ENCODE measurements at places on chromosomes 5 and 9. TPM values are rescaled to one million over a fixed set of nuclear protein-coding genes. Genes with fewer than 3 reads are reported as not detected.

The NUDT12 gene
- total RNA-seq: 16.8 TPM

The HAPLN1 gene
- total RNA-seq: 1.3 TPM

The C9orf50 gene
- total RNA-seq: not detected

The RHOBTB3 gene
- 86.9 TPM for total RNA-seq

The KIF12 gene
- total RNA-seq: not detected

The COL27A1 gene
- 2.1 TPM for total RNA-seq

The CCNI2 gene
- not detected for total RNA-seq

The MSMP gene
- not detected for total RNA-seq

The SLIT3 gene
- 52.5 TPM for total RNA-seq

GRCh38 chr5:318341-318897, 3.1 kb upstream of the AHRR start:
- DNase-seq: peak; percentile 35

GRCh38 chr5:28691526-28691925, 1653.1 kb upstream of the CDH9 start:
- DNase-seq: no peak

DNA sequence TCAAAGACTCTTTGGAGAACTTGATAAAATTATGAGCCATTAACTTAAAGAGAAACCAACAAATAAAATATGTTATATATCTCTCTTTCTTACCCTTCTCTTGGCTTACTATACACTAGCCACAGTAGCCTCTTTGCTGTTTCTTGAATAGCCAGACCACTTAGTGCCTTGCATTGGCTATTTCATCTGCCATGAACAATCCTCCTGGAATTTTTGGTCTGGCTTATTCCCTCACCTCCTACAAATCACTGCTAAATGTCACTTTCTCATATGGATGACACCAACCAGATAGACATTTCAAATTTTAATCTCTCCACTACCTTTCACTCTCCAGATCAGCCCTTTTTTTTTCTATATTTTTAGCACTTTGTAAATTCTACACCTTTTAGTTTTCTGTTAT, 1581.7 kb downstream of the EFNA5 start:
- DNase-seq: no peak

GRCh38 chr9:137015540-137015930, 12.5 kb downstream of the ABCA2 start:
- no peak for DNase-seq

DNA sequence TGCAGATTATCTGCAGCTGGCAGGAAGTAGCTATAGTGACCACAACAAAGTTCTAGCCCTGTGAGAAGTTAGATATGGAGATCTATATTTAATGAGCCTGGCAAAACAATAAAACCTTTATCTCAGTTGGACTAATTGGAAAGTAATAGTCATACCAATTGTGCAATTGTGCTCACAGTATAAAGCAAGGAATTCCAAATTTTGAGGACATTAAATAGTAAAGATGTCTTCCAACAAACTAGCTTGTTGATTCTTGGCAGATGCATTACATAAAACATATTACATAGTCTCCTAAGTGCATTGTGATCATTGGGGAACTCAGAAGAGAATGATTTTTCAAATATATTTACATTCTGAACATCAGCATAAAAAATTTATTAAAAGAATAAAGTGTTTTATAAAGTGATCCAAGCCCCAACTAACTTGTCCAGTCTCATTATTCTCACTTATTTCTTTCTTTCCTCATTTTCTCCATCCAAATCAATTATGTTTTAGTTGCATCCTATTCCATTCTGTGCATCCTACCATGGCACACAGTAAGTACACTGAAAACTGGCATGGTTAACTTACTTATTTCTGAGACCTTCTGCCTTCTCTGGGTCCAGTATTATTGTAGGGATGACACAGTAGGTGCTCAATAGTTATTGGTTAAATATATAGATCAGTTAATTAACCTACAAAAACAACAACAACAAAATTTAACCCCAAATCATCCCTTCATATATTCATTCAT, 977.2 kb upstream of the NUDT12 start:
- peak; percentile 9 for DNase-seq

- DNase-seq: no peak
Measured at GRCh38 chr5:173866858-173867679, 21.1 kb upstream of the CPEB4 start.

GRCh38 chr5:170445936-170446335, 56.8 kb upstream of the KCNMB1 start:
- DNase-seq: no peak

GRCh38 chr9:116992865-116993264, 305.8 kb downstream of the TRIM32 start:
- DNase-seq: no peak

DNA sequence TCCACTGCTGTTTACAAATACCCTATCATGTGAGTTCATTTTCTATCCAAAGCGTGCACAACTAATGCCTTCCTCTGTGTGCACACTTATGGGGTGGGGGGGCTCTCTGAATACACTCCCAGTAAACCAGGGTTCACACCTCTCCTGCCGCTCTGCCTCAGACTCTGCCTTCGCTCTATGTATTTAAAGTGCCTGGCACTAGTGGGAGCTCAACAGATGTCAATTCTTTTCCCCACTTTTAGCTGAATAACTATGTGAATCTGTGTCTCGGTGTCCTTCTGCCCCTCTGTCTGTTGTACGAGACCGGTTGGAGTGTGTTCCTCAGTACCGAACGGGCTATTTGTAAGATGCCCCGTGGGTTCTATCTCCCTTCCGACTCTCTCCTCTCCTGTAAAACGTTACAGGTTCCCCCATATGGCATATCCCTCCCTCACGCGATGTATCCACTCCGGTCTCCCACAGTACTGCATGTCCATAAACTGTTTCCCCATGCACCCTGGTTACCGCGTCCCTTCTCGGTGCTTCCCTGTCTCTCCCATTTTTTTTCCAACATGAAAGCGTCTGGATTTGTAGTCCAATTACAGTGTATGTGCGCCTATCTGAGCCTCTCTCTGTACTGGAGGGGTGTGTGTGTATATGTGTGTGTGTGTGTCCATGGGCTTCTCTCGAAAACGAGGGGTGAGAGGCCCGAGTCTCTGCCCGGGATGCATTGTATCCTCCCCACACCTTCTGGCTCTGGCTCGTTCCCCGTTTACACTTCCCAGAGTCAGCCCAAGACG, 1.6 kb downstream of the ELL2 start:
- DNase-seq: peak; percentile 69

GRCh38 chr9:89218040-89218928, 39.7 kb upstream of the SHC3 start:
- DNase-seq: peak; percentile 47

DNA sequence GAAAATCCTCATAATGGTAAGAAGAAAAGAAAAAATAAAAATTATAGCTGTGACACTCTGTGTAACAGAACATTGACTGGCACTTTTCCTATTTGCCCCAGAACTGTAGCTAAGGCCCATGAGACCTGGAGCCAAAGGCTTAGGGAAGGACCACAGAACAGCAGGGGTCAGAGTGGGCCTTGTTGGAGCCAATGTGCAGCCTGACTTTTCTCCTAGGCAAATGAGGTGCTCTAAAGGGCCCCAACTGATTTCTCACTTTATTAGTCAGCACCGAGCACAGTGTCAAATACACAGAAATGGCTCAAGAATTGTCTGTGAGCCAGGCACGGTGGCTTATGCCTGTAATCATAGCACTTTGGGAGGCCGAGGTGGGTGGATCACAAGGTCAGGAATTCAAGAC, 4.0 kb upstream of the MEGF9 start:
- no peak for DNase-seq

DNA sequence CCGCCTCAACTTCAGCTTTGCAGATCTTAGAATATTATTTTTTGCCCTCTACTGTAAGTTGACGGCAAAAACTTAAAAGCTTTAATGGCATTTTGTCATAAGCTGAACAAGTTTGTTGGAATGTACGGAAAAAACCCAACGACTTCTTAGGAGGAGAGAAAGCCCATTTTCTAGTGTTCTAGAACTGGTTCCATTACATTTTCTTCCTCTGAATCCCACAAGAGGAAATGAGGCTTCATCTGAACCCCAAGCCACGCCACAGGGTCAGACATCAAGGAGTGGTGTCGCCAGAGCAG, 113.7 kb downstream of the LHFPL2 start:
- no peak for DNase-seq

- peak; percentile 57 for DNase-seq
Measured at GRCh38 chr5:107487056-107487542, 183.6 kb downstream of the EFNA5 start.

GRCh38 chr5:124043456-124043855, 531.5 kb downstream of the CSNK1G3 start:
- DNase-seq: no peak

- DNase-seq: no peak
Measured at GRCh38 chr5:94378062-94378461, 240.3 kb downstream of the KIAA0825 start.

GRCh38 chr5:1221721-1222120, 3.5 kb upstream of the SLC6A18 start:
- DNase-seq: no peak

DNA sequence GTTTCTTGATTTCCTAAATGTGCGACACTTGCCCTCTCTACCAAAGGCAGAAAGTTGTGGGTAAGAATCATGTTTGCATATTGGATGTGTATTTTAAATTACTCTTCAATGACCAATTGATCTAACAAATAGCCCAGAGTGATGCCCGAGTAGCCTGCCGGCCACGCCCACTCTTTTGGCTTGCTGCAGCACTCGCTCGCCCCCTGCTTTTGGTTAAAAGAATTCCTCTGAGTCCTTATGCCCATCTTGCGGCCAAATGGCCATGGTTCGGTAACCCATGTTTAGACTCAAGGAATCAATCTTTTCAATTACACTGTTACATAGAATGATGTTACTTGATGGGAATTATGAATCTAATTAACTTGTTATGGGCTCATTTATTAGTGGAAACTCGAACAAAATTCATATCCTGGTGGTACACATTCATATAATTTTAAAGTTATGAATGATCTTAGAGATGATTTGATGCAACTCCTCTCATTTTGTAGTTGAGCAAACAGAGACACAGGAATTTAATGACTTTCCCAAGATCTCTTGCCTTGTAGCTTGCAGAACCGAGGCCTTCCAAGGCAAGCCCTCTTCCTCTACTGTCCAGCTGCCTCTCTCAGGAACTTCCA, 36.5 kb downstream of the PPIC start:
- DNase-seq: peak; percentile 48

DNA sequence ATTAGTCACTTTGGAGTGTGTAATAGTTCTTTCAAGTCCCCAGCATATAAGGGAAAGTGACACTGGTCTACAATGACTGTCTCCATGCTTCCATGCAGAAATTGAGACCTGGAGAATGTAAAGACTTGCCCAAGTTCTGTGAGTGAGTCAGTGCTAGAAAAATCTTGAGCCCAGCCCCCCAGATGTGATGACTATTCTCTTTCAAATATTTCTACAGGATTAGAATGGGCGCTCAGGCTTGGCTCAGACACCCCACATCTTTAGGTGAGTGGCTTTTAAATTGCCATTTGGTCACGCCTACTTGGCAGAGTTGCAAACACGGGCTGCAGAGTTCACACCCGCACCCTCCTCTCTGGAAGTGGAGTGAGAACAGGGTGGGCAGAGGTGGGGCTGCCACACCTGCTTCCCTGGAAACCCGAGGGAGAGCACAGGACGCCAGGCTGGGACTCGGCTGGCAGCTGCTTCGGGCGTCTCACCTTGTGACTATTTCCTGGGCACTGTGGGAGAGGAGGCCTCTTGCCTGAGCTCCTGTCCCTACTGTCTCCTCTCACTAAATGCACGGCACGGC, 37.6 kb downstream of the ROPN1L start:
- DNase-seq: peak; percentile 80

- DNase-seq: no peak
Measured at GRCh38 chr5:23405316-23406068, 101.9 kb upstream of the PRDM9 start.

GRCh38 chr5:178981381-178981780, 13.7 kb downstream of the GRM6 start:
- DNase-seq: no peak

GRCh38 chr9:85248514-85249312, 493.0 kb downstream of the AGTPBP1 start:
- peak; percentile 61 for DNase-seq

DNA sequence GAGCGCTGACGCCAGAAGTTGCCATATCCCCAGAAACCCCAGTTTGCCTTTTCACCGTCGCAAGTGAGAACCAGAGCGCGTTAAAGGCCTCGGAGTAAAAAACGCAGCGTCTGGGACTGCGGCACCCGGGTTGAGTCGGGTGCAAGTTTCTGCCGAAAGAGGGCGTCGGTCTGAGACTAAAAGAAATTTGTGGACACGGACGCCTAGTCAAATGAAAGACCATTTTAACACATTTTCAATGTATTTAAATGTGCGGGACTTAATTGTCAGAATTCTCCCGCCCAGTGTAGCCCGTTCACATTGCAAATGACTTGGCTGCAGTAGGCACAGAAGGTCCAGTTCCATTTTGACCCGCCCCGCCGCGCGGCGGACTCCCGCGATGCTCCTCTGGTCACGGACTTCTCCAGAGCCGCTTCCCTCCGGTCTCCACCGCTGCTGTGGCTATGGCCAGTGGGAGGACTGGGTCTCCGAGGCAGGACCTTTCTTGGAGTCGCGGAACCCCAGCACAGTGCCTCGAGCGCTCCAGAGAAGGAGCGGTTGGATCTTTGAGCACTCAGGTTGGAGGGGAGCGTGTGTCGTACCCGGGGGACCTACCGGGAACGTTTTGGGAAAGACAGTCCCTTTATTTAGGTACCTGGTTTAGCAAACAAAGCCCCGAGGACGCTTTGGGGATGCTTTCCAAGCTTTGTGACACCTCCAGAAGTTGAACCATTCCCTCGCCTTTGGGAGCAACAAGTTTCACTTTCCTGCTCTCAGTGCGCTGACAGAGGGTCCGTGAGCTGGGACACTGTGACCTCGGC, 1.2 kb upstream of the NPR3 start:
- DNase-seq: peak; percentile 89

DNA sequence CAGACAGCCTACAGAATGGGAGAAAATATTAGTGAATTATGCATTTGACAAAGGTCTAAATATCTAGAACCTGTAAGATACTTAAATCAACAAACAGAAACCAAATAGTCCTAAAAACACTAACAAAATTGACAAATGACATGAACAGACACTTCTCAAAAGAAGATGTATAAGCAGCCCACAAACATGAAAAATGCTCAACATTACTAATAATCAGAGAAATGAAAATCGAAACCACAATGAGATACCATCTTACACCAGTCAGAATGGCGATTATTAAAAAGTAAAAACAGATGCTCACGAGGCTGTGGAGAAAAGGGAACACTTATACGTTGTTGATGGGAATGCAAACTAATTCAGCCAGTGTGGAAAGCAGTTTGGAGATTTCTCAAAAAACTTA, 1186.8 kb downstream of the DTWD2 start:
- DNase-seq: no peak
